Osteoblast (primary cell): ENCODE measurements at places on chromosomes 4 and X. TPM values are rescaled to one million over a fixed set of nuclear protein-coding genes. Genes with fewer than 3 reads are reported as not detected.

The PRRG3 gene
- under 0.01 TPM in 1 of 2 replicates, not detected in the other for total RNA-seq

The UNC5C gene
- total RNA-seq: 9.0 and 13.6 TPM in 2 replicates

The PDZD4 gene
- under 0.01 TPM in 2 replicates for total RNA-seq

The PPP2R3B gene
- total RNA-seq: 10.3 and 13.4 TPM in 2 replicates

- no peak for DNase-seq
Observed at GRCh38 chr4:17189401-17189720, 290.9 kb upstream of the LDB2 start.

- DNase-seq: no peak
Observed at GRCh38 chr4:140250989-140251552, 97.1 kb upstream of the MAML3 start.

DNA sequence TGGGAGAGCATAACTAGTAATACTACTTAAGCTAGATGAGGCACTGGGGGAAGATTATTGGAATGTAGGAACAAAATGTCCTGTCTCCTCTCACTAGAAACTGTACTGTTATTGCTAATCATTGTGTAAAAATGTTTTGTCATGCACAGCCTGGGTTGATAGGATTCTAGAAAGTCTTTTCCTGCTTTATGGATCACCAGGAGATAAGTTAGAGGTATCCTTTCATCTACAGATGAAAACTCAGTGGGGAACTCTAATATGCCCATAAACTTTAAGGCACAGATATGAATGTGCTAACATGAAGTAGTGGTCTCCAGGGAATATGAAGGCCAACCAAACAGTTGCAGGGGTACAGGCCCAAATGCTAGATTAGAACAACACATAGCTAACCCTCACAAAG, 57.5 kb downstream of the SRPX start:
- no peak for DNase-seq
